Activated CD4-positive, alpha-beta memory T cell treated with anti-CD3 and anti-CD28 coated beads, Interleukin-2, amount 10 ng/mL, durations not matched to agents 7 days and 5 days (primary cell): ENCODE measurements at places on chromosomes 7 and 10. TPM values are rescaled to one million over a fixed set of nuclear protein-coding genes. Genes with fewer than 3 reads are reported as not detected.
A peak's percentile ranks its signal among the peaks of the same experiment; 100 is the strongest.

- DNase-seq = no peak
These were observed 95.0 kb downstream of the DYNC1I1 start for GRCh38 chr7:95867309-95867708.

- no peak for DNase-seq
These were observed 59.4 kb upstream of the FRMD4A start for GRCh38 chr10:14389981-14390590.

- no peak for DNase-seq
These were observed at the start of gene IL6 for GRCh38 chr7:22726907-22727713. Gene IL6 (plus strand): TSS chr7:22727200. CDS start chr7:22727263, 63 bp downstream.

GRM8 gene
- not detected for total RNA-seq

TMEM178B gene
- 1.7 TPM for total RNA-seq

DNA sequence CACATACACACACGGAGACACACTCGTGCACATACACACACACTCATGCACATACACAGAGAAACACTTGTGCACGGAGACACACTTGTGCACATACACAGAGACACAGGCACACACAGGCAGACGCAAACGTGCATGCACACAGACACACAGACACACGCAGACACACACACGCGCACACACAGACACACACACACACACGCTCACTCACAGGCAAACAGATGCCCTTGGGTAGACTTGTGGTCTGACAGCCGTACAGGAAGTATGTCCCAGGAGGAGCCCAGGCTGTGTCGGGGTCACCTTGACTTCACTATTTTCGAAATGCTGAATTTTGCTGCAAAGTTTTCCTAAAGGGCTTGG is 538.0 kb downstream of the DNAJB6 start:
- DNase-seq = no peak

GRCh38 chr10:88386204-88386788 is 196.8 kb downstream of the RNLS start:
- DNase-seq = no peak

GRCh38 chr7:152355474-152356057 is 80.2 kb downstream of the KMT2C start:
- no peak for DNase-seq

UBN2 gene
- total RNA-seq = 11.6 TPM

PPP1R17 gene
- total RNA-seq = not detected

NME8 gene
- total RNA-seq = not detected

ENO4 gene
- total RNA-seq = not detected

TMEM236 gene
- 0.15 TPM for total RNA-seq

DNA sequence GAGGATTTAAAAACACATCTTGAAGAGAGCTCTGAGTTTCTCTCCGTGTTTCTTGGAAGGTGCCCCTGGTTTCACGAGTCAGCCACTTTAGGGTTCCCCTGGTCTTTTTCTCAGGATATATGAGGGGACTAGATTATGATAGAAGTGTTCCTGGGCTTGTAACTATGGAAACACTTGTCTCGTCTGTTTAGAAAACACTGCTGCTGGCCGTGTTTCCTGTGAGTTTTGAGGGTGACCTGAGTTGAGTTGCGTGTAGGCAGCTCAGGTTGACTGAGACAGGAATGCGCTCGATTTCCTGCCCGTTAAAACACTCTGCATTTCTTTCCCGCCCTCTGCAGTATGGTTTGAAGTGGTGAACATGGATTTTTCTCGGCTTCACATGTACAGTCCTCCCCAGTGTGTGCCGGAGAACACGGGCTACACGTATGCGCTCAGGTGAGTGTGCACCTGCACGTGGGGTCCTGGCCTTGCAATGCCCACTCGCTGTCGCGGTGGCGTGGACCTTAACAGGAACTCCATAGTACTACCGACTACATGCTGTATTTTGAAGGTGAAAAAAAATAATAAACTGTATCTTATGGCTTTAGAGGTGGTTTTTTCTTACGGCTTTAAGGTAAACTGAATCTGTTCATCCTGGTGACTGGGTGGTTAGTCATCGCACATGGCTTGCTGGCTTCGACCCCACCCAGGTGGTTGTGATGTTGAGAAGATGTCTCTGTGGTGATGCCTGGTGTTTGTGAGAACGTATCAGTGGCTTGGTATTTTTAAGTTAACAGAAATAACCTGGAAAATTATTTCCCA is at the start of gene SUN1:
TSS of gene SUN1 (plus strand) at position 310 of the 801 bp plus-strand sequence. CDS start at position 359, 49 bp downstream.
- peak; percentile 71 for DNase-seq

DNA sequence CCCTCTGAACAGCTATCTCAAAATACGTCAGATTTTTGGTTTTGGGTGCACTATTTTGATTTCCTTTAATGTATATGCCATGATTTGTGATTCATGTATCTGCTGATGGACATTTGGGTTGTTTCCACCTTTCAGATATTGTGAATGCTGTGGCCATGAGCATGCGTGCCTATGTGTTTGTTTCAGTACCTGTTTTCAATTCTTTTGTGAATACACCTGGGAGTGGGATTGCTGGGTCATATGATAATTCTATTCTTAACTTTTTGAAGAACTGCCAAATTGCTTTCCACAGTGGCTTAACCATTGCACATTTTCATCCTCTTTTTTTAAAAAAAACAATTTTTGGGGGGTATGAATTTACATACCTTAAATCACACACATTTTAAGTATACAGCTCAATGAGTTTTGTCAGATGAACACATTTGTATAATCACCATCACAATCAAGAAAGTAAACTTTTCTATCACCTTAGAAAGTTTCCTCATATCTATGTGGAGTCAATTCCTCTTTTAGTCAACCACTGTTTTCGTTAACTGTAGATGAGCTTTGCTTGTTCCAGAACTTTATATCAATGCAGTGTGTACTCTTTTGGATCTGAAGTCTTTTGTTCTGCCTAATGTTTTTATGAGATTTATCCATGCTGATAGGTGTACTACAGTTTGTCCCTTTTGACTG is 36.9 kb downstream of the CYP26A1 start:
- no peak for DNase-seq

CNNM1 gene
- total RNA-seq = 0.08 TPM

DNA sequence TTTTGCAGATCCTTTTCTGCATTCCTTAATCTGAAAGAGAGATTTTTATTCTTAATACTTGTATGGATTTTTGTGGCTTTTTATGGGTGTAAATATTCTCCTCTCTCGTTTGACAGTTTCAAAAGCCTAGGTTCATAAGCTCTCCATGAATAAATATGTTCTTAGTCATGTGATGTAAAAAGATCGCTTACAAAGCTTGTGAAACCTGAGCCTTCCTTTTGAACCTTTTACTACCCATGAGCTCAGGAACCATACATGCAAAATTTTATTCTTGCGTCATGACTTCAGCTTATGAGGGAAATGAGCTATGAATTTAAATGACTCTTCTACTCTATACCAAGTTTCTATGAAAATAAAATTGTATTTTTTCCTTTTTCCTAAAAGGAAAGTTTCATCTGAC is 98.7 kb downstream of the POLL start:
- no peak for DNase-seq

ASIC3 gene
- 5.5 TPM for total RNA-seq

AFAP1L2 gene
- total RNA-seq = 1.5 TPM

GRCh38 chr7:140521421-140521820 is 42.1 kb upstream of the MKRN1 start:
- no peak for DNase-seq

TMEM139 gene
- 0.48 TPM for total RNA-seq

GRCh38 chr7:149257146-149257545 is 4.8 kb upstream of the ZNF783 start:
- DNase-seq = no peak

WIPF3 gene
- not detected for total RNA-seq

HTRA1 gene
- total RNA-seq = not detected

DNA sequence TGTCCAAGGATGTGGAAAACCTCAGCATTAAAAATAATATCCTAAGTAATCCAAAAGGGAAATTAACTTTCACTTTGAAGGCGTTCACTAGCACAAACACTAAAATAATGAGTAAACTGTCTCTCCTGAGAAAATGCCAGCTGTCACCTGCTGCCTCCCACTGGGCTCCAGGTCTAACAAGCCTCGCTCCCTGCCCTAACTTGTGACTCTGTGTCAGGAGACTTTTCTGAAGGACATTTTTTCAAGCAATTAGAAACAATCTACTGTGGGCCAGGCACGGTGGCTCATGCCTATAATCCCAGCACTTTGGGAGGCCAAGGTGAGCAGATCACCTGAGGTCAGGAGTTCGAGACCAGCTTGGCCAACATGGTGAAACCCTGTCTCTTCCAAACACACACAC is 72.8 kb upstream of the GLCCI1 start:
- no peak for DNase-seq

- no peak for DNase-seq
These were observed 38.6 kb downstream of the TRIL start for GRCh38 chr7:28919510-28919909.

GRCh38 chr7:112001091-112001826 is 204.9 kb downstream of the DOCK4 start:
- DNase-seq = no peak

DNA sequence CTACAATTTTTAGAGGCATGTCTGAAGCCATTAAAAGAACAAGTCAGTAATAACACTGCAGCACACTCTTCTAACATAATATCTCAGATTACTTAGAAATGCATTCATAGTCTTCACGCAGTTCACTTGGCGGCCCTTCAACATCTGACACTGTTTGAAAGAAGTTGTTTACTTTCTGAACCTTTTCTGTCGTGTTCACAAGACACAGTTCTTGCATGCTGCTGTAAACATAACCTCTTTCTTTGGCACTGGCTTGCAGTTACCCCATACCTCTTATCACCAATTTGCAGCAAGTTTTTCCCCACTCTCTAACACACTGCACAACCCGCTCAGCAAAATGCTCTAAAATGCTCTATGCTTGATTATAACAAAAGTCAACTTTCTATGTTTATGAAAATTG is 12.0 kb downstream of the PIP4K2A start:
- DNase-seq = no peak

GRCh38 chr10:71740069-71740653 is 20.6 kb upstream of the C10orf105 start:
- DNase-seq = no peak

DNA sequence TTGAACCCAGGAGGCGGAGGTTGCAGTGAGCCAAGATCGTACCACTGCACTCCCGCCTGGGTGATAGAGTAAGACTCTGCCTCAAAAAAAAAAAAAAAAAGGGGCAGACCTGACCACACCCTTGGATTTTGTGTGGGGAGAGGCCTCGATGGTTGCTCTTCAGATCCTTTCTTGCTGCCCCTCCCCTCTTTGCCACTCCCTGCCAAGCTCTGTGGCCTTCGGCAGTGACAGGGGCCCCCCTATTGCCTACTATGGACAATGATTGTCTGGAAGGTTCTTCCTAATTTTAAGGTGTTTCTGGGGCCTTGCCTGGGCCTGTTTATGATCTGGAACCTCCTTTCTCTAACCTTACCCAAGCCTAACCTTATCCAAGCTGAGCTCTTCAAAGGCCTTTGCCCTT is 795 bp downstream of the PRF1 start:
- DNase-seq = no peak

PRKCQ gene
- 69.3 TPM for total RNA-seq

GRCh38 chr7:111162692-111163091 is 71.8 kb downstream of the LRRN3 start:
- DNase-seq = no peak

- DNase-seq = no peak
These were observed 151.5 kb downstream of the PFKFB3 start for GRCh38 chr10:6354168-6354772.

C10orf120 gene
- not detected for total RNA-seq

DNA sequence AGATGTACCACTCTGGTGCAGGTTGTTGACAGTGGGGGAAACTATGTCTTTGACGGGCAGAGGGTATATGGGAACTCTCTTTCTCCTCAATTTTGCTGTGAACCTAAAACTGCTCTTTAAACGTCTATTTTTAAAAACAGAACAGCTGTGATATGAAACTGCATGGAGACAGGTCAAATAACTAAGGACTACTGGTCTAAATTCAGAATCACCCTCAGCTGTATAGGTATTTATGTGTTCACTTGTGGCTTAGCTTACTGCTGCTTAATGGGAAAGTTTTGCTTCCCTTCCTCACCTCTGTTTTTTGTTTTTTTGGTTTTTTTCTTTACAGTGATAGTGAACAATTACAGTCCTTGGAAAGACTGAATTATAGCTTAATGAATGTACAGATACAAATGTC is 86.9 kb upstream of the STRIP2 start:
- DNase-seq = no peak

DNA sequence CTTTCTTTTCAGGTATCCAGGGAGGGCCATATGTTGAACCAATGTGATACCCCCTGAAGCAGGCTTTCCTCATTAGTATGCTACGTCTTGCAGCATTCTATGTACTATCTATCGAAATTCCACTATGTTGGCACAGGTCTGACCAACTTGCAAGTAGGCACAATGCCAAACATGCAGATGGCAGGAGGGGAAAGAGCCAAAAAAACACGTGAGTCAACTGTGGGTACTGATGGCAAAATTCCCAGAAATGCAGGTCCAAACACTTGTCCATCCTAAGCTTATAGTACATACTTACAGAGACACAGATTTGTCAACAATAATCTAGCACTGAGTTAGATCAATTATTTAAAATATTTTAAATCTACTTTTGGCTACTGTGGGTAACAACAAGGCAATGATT is 394.9 kb downstream of the DGKB start:
- DNase-seq = no peak

DNA sequence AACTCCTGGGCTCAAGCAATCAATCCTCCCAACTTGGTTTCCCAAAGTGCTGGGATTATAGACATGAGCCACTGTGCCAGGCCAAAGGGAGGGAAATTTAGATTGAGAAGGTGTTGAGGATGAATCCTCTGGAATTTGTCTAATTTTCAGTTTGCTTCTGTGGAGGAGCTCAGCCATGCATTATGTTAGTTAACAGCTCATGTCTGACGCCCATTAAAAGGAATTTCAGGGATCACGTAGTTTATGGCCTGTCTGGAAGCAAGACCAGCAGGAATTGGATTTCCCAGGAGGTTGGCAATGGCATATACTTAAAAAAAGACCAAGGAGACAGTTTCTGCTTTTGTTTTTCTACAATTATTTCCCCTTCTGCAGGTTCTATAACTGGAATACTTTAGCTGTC is 165.7 kb downstream of the OTUD1 start:
- no peak for DNase-seq

DNA sequence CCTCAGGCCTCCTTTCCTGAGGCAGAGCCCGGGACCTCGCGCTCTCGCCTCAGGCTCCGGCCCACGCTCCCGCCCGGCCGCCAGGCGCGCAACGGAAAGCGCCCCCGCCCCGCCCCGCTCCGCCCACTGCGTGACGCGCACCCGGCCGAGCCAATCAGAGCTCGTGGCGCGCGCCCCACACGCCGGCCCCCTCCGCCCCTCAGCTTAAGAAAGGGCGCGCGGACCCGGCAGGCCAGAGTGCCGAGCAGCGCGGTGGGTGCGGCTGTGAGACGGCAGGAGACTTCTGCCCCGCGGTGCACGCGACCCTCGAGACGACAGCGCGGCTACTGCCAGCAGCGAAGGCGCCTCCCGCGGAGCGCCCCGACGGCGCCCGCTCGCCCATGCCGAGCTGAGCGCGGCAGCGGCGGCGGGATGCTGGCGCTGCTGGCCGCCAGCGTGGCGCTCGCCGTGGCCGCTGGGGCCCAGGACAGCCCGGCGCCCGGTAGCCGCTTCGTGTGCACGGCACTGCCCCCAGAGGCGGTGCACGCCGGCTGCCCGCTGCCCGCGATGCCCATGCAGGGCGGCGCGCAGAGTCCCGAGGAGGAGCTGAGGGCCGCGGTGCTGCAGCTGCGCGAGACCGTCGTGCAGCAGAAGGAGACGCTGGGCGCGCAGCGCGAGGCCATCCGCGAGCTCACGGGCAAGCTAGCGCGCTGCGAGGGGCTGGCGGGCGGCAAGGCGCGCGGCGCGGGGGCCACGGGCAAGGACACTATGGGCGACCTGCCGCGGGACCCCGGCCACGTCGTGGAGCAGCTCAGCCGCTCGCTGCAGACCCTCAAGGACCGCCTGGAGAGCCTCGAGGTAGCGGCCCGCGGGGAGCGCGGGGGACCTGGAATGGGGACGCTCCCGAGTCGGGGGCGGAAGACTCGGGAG is at the start of gene NPTX2:
TSS of gene NPTX2 (plus strand) at position 235 of the 909 bp plus-strand sequence. CDS start at position 412, 177 bp downstream.
- no peak for DNase-seq

POLR2J2 gene
- total RNA-seq = 8.8 TPM
